ENCODE measurements at places on chromosomes 3 and 15.

- no peak for DNase-seq
Observed at GRCh38 chr15:46207341-46207740, 572.5 kb downstream of the SQOR start.

- no peak for DNase-seq
Observed at GRCh38 chr15:50964075-50964474, 55.6 kb downstream of the AP4E1 start.

- no peak for DNase-seq
Observed at GRCh38 chr15:46856839-46857502, 860.3 kb upstream of the SEMA6D start.

GRCh38 chr15:96053031-96053780 lies 277.3 kb upstream of the NR2F2 start:
- no peak for DNase-seq

DNA sequence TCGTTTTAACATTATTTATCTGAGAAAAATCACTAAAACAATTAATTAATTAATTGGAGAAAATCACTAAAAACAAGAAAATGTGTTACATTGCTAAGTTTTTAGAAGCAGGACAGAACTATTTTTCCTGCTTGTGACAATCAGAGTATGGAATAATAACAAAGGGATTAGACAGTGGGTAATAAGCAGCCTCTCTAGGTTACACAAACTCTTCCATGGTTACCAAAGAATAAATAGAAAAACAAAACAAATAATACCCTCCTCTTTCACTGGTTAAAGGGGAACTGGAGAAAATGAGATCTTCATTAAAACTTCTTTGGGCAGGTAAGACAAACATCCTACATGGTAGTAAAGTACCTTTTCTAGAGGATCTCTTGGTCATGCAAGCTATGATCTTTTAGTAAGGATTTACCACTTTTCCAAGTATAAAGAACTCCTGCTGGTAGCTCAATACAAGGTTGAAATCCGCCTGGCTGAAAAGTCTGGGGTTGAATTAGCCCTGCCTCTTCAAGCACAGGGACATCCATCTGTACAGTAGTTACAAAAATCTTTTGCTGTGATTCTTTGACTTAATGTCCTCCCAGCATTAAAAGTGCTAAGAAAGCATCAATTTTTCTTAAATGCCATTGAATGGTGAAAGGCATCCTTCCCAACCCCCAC lies 2.5 kb upstream of the PLCH1 start:
- no peak for DNase-seq

DNA sequence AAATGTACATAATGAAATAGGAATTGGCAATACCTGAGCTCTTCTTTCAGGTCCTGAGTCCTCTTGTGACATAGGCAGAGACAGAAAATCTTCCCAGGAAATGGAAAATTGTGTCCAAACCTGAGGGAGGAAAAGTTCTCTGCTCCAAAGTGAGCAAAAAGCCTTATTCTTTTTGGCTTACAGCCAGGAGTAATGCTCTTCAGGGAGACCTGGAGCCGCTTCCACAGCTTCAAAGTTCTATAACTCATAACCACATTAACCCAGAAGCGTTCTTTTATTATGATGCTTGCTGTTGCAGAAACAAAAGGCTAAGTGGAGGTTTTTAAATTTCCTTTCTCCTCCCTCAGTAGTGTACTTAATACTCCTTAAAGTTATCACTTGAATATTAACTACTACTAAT lies 633 bp downstream of the IGSF10 start:
- DNase-seq, result peak; percentile 9

DNA sequence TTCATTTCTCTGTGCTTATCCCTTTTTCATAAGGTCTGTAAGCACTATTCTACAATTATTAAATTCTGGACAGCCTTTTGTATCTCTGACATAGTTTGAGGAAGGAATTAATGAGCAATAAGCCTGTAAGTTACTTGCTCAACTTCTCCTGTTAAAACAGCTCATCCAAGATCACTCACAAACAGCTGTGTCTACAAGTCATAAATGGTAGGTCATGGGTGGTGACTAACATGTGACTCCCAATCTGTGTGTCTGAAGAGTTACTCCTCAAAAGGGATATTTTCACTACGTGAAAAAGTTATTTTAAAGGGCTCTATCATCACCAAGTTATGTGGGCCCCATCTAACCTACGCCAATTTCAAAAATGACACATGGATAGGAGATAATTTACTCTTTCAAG lies 145.2 kb upstream of the CBLB start:
- DNase-seq, result peak; percentile 95

DNA sequence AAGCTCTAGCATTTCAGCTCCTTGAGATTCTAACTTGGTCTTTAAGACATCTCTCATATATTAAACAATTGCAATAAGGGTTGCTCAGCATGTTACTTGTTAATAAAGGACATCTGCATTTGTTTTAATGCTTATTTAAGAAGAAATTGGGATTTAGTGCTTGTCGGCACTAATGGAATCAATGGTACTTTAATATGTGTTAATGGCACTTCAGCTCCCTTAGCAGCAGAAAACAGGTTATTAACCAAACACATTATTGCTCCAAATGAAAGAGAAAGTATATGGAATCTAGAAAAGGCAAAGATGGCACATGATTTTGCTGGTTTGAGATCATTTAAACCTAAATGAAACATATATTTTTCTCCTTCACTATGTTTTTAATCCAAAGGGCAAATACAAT lies 137.3 kb upstream of the GOLIM4 start:
- DNase-seq, result no peak

GRCh38 chr15:73394782-73395181 lies 26.0 kb upstream of the HCN4 start:
- no peak for DNase-seq

GRCh38 chr3:155370198-155370597 lies 76.7 kb upstream of the STRIT1 start:
- no peak for DNase-seq

- no peak for DNase-seq
Observed at GRCh38 chr3:46469680-46470357, 5.1 kb upstream of the LTF start.

DNA sequence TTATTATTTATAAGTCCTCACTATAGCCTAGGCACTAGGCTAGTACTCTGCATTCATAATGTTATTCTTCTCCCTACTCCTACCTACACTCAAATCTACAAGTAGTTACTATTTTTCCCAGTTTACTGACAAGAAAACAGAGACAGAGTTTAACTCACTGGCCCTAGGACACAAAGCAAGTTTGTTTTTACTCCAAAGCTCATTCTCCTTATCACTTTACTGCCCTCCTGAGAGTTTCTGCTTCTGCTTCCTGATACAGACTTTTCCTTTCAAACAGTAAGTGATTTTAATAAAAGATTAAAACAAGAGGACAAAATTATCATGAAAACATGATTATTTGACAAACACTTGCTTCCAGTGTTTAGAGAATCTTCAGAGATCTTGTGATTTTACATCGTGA lies 60.6 kb upstream of the CADPS start:
- no peak for DNase-seq

DNA sequence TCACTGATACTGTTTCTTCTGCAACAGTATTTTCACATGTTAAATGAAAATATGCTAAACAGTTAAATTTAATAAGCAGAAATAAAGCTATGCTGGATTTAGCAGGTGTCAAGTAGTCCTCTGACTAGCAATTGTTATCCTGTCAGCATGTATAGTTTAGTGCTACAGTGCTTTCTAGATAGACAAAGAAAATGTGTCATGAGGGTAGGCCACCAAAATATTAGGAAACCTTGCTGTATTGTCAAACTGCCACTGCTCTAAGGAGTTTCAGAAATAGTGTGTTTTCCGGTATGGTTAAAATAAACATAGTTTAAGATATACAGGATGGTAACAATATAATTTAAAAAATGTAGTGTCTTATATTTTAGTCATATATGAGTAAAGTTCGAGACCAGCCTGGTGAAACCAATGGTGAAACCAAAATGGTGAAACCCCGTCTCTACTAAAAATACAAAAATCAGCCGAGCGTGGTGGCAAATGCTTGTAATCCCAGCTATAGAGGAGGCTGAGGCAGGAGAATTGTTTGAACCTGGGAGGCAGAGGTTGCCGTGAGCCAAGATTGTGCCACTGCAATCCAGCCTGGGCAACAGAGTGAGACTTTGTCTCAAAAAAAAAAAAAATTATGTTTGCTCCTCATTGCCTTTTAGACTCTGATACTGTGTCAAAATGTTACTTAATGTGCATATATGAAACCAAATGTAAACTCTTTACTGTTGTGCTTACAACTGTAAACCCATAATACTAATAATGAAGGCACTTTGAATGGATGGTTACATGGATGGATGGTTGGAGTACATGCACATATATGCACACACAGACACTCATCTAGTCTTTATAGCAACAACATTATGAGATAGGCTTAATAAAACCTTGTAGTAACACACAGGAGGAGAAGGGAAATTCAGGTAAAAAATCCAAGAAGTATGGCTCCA lies 204.8 kb downstream of the RSRC1 start:
- no peak for DNase-seq

DNA sequence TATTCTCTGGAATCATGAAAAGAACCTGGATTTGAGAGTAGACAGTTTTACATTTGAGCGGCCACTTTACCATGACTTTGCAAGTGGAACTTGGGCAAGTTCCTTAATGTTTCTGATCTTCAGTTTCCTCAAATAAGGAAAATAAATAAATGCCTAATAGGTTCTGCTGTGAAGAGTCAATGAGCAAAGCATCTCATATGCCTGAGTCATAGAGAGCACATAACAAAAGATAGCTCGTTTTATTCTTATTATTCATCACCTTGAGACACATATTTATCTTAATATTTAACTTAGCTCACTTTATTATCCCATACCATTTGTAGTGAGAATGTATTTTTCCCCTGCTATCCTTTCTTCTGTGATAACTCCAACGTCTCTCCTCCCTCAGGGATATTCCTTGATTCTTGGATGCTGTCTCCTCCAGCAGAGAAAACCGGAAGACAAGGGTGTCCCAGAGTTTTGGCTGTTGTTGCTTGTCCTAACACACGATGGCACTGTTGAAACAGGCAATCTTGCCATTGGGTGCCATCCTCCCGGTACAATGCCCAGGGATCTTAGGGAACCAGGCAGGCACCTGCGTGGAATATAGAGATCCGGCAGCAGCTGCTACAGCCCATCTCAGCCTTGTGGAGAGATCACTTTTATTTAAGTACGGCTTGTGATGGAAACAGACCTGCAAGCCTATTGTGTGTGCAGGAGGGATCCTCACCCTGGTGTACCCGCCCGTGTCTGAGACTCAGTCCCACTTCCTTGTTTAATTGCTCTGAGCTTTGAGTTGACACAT lies 33.3 kb upstream of the VPS33B start:
- peak; percentile 73 for DNase-seq

GRCh38 chr15:90221246-90221900 lies 12.4 kb downstream of the CIB1 start:
- peak; percentile 77 for DNase-seq

DNA sequence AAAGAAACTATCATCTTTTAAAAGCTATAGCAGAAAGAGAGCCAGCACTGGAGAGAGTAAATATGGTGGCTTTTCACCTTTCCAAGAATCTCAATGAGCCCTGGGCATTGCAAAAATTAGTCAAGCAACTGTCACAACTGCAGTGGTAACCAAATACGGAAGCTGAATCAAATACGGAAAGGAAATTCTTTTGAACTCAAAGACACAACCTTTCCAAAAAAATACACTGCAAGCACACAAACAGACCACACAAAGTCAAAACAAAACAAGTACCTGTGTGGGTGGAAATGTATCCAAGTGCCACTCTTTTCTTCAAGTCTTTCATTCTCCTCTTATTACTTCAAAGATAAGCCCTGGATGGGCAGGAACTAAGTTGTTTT lies 17.6 kb downstream of the VGLL4 start:
- no peak for DNase-seq

GRCh38 chr15:78247911-78248310 lies 13.5 kb upstream of the ACSBG1 start:
- DNase-seq, result no peak

- peak; percentile 79 for DNase-seq
Observed at GRCh38 chr15:30991255-30992235, at the start of gene MTMR10. Gene MTMR10, minus strand, starts transcription at chr15:30991628. Its CDS starts 122 bp downstream, at chr15:30991506.

DNA sequence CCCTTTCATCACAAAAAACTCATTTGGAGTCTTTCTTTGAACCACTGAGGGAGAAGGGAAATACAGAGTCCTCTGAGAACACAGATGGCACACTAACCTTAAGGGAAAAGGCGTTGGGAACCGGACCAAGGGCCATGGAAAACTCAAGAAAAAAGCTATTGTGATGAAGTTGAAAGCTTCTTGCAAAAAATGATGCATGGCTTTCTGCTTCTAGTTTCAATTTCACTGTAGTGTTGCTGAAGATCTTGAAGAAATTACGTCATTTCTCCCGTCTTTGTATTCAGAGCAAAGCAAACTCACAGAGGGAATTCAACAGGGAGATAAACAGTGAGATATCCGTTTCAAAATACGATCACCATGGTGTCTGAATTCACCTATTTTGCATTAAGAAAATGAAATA lies 642.3 kb upstream of the ADAMTS9 start:
- no peak for DNase-seq

- DNase-seq, result peak; percentile 33
Observed at GRCh38 chr15:55789066-55789660, 46.2 kb upstream of the PRTG start.

- no peak for DNase-seq
Observed at GRCh38 chr15:74892313-74892712, 2.5 kb downstream of the MPI start.

GRCh38 chr15:61479613-61480012 lies 250.5 kb upstream of the RORA start:
- peak; percentile 34 for DNase-seq

DNA sequence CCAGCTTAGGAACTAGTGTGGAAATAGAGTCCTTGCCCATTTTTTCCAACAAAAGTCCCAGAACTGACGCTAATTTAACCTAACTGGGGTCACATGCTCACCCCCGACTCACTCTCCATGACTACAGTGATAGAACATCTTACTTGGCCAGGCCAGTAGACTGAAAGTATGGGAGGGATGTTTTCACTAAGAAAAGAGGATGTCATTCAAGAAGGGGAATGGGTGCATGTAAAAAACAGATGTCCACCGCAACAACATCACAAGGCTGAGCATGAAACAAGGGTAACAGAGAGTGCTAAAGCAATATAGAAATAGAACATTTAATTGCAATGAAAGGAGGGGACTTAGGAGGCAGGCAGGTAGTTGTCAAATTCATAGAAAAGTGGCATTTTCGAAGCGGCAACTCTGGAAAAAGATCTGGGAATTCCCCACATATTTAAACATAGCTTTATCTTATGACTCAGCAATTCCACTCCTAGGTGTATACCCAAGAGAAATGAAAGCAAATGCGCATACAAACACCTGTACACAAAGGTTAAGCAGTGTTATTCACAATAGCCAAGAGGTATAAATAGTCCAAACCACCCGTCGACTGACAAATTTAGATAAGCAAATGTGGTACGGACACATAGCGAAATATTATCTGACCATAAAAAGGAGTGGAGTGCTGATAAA lies 41.1 kb upstream of the UBE2E2 start:
- peak; percentile 53 for DNase-seq

- no peak for DNase-seq
Observed at GRCh38 chr3:34376691-34377090, 578.3 kb downstream of the PDCD6IP start.

DNA sequence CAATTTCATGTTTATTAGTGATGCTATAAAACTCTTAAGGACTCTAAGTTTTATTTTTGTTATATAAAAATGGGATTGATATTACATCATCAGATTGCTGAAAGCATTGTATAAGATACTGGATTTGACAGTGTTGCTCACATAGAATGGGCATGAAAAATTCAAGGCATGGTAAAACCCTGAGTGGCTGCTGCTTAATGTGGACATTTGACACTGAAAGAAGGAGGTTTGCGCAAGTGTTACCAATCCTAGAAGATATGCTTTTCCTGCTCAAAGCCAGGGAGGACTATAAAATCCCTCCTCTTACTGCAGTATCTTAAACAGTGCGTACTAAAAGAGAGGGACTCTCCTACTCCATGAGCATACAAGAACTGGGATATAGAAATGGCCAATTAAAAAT lies 65.8 kb upstream of the PTX3 start:
- DNase-seq, result no peak
